Lung microvascular endothelial cell (primary cell): ENCODE measurements at places on chromosomes 3 and 15.

- no peak for DNase-seq
Observed at GRCh38 chr3:11641316-11641682, 2.4 kb downstream of the VGLL4 start.

DNA sequence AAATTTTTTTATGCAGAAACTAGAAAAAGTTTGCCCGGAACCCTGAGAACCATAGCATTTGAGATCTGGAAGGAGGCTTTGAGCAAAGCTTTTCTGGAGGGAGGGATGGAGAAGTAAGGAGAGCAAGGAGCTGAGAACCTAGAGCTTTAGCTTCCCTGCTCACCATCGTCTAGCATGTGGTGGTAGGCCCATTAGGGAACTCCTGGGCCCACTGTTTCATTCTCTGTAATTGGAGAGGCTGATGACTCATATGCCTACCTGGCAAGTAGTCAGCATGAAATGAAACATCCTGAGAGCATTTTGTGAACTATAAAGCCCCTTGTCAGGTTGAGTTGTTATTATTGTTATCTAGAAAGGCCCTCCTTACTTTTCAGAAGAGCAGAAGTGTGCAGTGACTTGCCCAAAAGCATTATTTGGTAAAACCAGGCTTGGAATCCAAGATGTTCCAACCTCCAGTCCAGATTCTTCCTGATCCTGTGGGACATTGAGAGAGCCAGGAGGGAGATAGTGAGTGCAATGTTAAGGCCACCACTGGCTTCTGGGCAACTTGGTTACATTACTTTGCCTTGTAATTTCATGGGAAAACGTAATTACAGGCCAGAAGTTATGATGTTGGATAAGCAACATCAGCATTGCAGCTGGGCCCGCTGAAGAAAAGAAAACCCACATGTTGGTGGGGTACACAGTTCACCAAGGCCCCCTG is 104.5 kb upstream of the BFSP2 start:
- DNase-seq: peak; percentile 21

GRCh38 chr3:144643771-144644198 is 672.2 kb downstream of the DIPK2A start:
- DNase-seq: no peak

- no peak for DNase-seq
Observed at GRCh38 chr3:189212681-189213080, 40.9 kb downstream of the TPRG1 start.

- DNase-seq: no peak
Observed at GRCh38 chr15:35327789-35328188, 218.2 kb downstream of the DPH6 start.

- no peak for DNase-seq
Observed at GRCh38 chr3:157919319-157919887, 186.8 kb downstream of the SHOX2 start.

DNA sequence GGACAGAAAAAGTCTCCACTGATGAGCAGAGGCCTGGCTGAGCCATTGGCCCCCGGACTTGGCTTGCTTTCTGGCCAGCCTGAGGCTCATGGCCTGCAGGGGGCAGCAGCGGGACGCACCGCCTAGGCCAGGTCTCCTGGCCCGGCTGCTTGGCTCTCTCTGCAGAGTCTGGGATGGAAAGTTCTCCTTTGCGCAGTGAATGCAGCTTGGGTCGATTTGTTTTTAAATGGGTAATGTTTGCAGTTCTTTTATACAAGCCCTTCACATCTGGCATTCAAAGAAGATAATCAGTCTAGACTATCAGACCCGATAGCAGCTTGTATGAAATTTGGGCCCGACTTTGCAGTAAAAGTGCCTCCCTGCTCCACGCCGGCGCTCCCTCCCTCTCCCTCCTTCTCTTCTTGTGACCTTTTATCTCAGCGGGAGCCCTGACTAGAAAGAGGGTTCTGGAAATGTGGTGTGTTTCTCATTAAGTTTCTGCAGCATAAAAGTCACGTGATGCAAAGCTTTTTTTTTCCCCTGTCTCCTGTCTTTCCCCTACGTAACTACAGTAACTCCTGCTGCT is 59.9 kb downstream of the ZNF621 start:
- peak; percentile 82 for DNase-seq

DNA sequence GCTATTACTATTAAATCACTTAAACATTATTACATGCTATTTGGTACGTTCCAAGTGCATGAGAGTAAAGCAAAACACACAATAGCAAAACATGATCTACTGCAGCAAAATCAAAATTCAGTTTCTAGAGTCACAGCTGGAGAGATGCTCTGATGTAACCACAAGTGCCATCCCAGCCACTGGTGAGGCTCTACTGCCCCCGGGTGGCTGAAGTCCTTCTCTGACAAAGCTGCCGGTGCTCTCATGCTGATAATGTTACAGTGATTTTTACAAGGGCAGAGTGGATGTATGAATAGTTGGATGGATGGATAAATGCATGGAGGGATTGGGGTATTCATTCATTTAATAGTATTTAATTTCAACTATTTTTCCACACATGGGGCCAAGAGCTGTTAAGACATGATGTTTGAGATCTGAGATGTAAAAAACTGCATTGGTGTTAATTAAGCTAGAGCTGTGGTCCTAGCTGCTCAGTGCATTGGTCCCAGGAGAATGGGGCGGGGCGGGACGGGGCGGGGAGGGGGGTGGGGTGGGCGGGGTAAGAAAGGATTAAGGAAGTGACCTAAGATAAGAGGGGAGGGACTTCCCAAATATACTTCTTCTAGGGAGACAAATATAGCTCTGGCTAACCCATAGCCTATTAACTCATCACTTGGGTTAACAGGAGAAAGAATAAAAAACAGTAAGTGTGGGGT is 5.3 kb upstream of the SPESP1 start:
- peak; percentile 74 for DNase-seq
